ENCODE measurements at places on chromosomes 4 and X. TPM values are rescaled to one million over a fixed set of nuclear protein-coding genes. Genes with fewer than 3 reads are reported as not detected.

ATOH1 gene
- not detected for total RNA-seq

PNMA6F gene
- total RNA-seq = not detected

WDR17 gene
- total RNA-seq = 0.17 TPM

CWH43 gene
- 0.52 TPM for total RNA-seq

SPANXD gene
- not detected for total RNA-seq

SLC25A43 gene
- total RNA-seq = 15.0 TPM

PNMA3 gene
- 0.69 TPM for total RNA-seq

CHIC2 gene
- total RNA-seq = 19.2 TPM

CPZ gene
- 0.86 TPM for total RNA-seq

DCHS2 gene
- 0.12 TPM for total RNA-seq

OTC gene
- total RNA-seq = not detected

GPRASP2 gene
- total RNA-seq = 5.9 TPM

MMRN1 gene
- total RNA-seq = not detected

P2RY8 gene
- not detected for total RNA-seq

PGK1 gene
- total RNA-seq = 729 TPM

COPS4 gene
- total RNA-seq = 68.5 TPM

TCP11X2 gene
- not detected for total RNA-seq

SNCA gene
- 2.4 TPM for total RNA-seq

KLHL13 gene
- total RNA-seq = 41.7 TPM

AIMP1 gene
- total RNA-seq = 34.2 TPM
